ENCODE measurements at places on chromosomes 6 and 20.

DNA sequence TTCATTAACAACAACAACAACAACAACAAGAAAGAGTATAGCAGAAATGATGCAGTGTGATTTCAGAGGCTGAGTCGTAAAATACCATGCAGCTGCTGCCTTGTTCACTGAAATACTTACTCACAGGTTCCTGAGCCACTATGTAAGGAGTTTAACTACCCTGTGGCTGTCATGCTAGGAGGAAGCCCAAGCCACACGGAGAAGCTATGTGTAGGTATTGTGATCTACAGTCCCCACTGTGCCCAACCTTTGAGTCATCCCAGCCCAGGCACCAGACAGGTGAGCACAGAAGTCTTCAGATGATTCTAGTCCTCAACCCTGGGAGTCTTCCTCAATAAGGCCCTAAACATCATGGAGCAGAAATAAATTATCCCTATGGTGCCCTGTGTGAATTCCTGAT, 14.6 kb upstream of the RALY start:
- DNase-seq = no peak
- no peak overlapping the region for H3K4me3 ChIP-seq
- no peaks in the 10 kb centered on the region for H3K27me3 ChIP-seq
- H3K36me3 ChIP-seq = no peaks in the 10 kb centered on the region
- no peak overlapping the region for H3K27ac ChIP-seq

GRCh38 chr20:57579331-57579897, 18.5 kb downstream of the PCK1 start:
- H3K27ac ChIP-seq = no peak overlapping the region
- no peak overlapping the region for H3K4me3 ChIP-seq
- DNase-seq = no peak
- H3K27me3 ChIP-seq = no peaks in the 10 kb centered on the region
- no peaks in the 10 kb centered on the region for H3K36me3 ChIP-seq
- peaks cover 40% of the 10 kb centered on the region for H3K4me1 ChIP-seq

DNA sequence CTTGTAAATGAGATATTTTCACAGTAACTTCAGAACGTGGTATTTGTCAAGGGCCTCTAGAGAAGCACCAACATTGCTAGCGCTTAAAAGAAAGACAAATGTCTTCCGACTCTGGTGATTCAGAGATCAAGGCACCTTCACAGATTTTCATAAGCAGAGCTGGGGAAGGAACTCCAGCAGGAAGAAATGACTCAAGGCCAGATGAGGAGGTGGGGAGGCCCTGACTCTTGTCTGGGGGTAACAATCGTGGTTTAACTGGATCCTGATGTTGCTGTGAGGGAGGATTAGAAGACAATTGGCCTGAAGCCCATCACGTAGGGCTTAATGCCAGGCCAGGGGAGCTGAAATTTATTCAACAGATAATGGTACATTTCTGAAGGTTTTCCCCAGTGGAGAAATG, 122.9 kb upstream of the QKI start:
- H3K36me3 ChIP-seq = no peaks in the 10 kb centered on the region
- no peaks in the 10 kb centered on the region for H3K4me1 ChIP-seq
- no peak overlapping the region for H3K4me3 ChIP-seq
- H3K27ac ChIP-seq = no peak overlapping the region
- peak; percentile 5 for DNase-seq

DNA sequence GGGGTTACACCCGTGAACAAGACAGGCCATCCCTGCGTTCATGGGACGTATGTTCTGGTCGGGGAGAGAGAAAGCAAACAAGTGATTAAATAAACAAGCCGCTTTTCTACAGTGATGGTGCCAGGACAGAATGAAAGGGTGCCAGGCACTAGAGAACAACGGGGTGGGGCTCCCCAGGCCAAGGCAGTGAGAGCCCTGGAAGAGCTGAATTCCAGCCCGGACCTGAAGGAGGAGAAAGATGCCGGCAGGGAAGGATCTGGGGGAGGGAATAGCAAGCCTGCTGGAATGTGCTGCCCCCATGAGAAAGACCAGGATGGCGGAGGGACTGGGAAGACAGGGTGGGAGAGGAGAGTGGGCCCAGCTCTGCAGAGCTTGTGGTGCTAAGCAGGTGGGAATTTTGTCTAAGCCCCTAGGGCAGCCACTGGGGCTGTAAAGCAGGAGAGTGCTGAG, 7.5 kb downstream of the SNAI1 start:
- no peak overlapping the region for H3K4me3 ChIP-seq
- peak overlapping the region; percentile 47 for H3K27ac ChIP-seq
- DNase-seq = no peak
- H3K27me3 ChIP-seq = no peaks in the 10 kb centered on the region
- no peaks in the 10 kb centered on the region for H3K36me3 ChIP-seq

GRCh38 chr20:50302341-50303057, 111.9 kb downstream of the CEBPB start:
- no peaks in the 10 kb centered on the region for H3K27me3 ChIP-seq
- H3K36me3 ChIP-seq = no peaks in the 10 kb centered on the region
- H3K27ac ChIP-seq = no peak overlapping the region
- DNase-seq = no peak
- H3K4me1 ChIP-seq = peaks cover 16% of the 10 kb centered on the region

DNA sequence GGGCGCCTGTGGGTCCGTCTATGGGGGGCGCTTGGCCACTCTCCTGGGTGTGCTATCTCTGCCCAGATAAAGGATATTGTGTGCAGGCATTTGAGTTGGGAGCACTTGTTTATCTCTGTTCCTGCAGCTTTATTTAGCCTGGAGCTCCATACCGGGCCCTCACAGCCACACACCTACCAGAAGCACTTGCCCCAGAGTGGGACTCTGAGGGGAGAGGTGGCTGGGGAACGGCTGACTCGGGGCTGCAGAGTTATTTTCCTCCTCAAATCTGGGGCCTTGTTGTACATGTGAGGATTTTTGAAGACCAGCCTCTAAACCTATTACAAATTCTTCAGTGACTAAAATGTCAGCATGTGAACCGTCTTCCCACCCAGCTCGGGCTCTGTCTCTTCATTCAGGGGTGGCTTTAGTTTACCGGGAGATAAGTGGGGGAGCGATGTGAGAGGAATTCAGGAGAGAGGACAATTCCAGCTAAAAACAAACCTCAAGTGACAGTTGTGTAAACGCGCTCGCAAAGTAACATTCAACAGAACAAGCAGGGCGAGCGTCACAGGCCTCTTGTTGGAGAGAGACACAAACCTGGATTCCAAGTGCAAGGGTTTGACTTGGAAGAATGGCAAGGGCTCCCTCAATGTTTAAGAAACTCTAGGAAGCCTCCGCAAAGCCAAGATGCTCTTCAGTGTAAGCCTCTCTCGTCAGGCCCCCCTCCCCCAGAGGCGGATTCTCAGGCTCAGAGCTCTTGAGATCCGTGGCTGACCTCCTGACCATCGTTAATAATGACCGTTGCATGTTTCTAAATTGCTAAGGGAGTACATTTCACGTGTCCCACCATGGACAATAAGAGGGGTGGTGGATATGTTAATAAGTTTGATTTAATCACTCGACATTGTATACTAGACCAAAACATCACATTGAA, 548.9 kb downstream of the QKI start:
- H3K4me1 ChIP-seq = peaks cover 28% of the 10 kb centered on the region
- no peak overlapping the region for H3K4me3 ChIP-seq
- no peaks in the 10 kb centered on the region for H3K36me3 ChIP-seq
- no peak for DNase-seq

- no peaks in the 10 kb centered on the region for H3K27me3 ChIP-seq
- H3K27ac ChIP-seq = no peak overlapping the region
- DNase-seq = no peak
- H3K36me3 ChIP-seq = no peaks in the 10 kb centered on the region
- H3K4me1 ChIP-seq = no peaks in the 10 kb centered on the region
Observed at GRCh38 chr6:88823998-88824397, 139.4 kb downstream of the RNGTT start.

DNA sequence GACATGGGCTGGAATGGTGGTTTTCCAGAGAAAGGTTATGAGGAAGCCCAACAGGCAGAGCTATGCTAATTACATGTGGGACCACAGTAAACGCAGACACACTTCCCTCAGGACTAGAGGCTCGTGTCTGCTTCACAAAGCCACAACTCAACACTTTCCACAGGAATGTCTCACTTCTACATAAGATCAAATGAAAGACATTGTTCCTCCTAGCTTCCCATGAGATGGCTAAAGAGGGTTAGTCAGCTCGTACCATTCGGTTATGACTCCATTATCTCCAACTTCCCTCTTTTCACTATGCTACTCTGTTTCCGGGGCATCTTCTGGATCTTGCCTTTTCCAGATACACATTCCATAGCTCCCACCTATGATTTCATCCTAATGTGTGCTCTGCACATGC, 29.1 kb upstream of the ZC3H12D start:
- peaks cover 11% of the 10 kb centered on the region for H3K36me3 ChIP-seq
- no peak for DNase-seq
- no peak overlapping the region for H3K27ac ChIP-seq
- no peak overlapping the region for H3K4me3 ChIP-seq
- H3K4me1 ChIP-seq = no peaks in the 10 kb centered on the region
- no peaks in the 10 kb centered on the region for H3K27me3 ChIP-seq

Measured in A673 (cell line).